ENCODE measurements at places on chromosomes 13 and 19.
A peak's percentile ranks its signal among the peaks of the same experiment; 100 is the strongest.

DNA sequence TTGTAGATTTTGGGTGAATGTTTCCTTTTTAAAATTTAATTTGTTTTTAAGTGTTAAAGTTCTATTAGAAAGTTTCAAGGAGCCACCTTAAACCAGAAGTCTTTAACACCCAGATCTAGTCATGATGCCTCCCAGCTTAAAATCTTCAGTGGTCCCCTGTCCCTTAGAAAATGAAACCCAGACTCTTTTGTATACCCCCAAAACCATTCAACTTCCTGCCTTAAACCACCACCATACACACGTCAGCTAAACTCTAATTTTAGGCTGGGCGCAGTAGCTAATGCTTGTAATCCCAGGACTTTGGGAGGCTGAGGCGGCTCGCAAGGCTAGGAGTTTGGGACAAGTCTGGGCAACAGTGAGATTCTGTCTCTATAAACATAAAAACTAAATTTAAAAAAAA is 37.9 kb downstream of the N4BP2L1 start:
- DNase-seq = no peak

GRCh38 chr13:99836291-99836690 is 135.3 kb downstream of the ZIC5 start:
- DNase-seq = no peak

- no peak for DNase-seq
These were observed 274.3 kb downstream of the SHISA2 start for GRCh38 chr13:25777509-25777908.

- no peak for DNase-seq
These were observed 31.9 kb upstream of the ZNF83 start for GRCh38 chr19:52670046-52670445.

DNA sequence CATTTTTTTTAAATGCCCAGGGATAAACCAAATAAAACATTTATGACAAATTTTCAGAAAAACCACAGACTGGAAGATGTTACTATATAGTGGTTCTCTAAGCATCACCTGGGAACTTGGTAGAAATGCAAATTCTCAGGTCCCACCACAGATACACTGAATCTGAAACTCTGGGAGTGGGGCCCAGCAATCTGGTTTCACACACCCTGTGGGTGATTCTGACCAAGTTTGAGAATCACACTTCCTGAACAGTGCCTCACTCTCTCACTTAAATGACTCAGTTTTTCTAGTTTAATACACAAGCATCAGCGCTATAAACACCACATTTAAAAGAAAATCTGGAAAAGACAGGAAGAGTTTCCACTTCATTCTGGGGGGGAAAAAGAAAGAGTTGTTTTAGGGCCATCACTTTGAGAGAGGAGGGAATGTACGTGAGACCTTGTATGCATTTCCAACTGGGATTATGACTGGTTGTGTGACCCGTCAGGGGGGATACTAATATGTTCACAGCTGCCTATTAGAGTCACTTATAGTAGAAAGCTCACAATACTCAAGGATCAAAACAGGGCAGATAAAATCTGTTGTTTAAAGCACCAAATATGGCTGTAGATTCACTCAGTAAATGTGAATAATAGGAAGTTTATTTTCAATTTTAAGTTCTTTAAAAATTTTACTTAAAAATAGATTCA is 567.7 kb downstream of the GPC6 start:
- DNase-seq = no peak

DNA sequence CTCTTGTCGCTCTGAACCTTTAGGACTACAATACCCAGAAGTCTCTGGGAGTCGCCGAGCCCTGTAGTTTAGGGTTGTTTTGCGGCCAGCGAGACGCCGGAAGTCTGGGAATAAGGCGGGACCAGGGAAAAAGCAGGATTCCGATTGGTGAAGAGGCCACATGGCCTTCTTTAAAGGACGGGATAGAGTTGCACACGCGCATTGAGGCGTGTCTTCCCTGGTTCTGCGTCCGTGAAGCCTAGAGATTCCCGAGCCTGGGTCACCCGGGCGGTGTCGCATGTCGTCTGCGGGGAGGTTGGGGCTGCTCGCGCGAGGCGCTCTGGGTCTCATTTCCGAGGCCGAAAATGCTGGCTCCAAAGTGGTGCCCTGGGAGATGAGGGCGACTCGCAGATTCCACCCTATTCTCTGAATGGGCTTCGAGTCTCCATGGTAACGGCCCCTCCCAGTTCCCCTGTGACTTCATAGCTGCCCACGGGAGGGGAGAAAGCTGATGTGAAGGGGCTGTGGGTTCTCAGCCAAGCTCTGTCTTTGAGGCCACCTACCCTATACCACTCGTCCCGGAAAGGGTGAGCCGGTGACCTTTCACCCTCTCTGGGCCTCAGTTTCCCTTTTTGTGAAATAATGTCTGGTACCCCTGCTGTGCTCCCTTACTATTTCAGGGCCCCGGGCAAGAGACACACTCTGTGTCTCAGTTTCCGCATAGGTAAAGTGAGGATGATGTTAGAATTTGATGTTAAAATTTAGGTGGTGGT is 614 bp upstream of the ZSCAN5A start:
- peak; percentile 98 for DNase-seq

GRCh38 chr19:53195265-53195903 is 2.2 kb upstream of the ZNF665 start:
- peak; percentile 82 for DNase-seq

GRCh38 chr19:31226151-31226935 is 122.9 kb downstream of the TSHZ3 start:
- no peak for DNase-seq

Measured in brain microvascular endothelial cell (primary cell).